ENCODE measurements at places on chromosomes 4 and X.

GRCh38 chr4:77349796-77350195 lies 192.8 kb downstream of the CCNG2 start:
- DNase-seq, result no peak

- no peak for DNase-seq
These were observed 22.2 kb downstream of the SATL1 start for GRCh38 chrX:85221361-85221760.

DNA sequence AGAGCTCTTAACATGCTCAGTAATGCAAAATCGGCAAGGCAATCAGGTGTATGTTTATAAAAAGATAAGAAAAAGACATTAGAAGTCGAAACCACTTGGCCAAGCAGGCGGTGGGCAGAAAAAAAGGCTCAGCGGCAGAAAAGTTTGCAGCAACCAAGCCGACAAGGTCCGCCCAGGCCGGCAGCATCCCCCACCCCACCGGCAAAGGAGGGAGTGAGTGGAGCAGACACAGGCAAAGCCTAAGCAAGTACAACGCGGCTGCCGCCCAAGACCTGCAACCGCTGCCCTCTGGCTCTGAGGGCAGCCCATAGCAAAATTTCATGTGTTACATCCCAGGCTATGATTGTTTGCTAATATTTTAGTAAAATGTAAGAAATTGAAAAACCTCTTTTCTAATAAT lies 125.4 kb upstream of the ZCCHC13 start:
- DNase-seq, result no peak

DNA sequence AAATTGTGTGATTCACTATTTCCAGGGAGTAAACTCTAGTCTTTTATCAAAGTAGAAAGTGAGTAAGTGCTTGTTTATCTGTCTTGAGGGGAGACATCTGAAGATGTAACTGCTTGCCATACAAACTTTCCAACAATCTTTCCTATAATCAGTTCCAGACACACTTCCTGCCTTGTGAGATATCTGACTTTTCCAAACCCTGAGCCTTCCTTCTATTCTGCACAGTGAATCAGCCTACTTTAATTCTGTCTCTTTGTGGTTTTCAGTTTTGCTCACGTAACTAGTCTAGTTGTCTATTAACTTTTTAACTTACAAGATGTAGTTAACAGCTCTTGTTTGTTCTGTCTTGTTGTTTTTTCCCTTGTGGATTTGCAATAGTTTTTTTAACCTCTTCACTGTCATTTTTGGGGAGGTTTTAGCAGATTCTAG lies 947.8 kb downstream of the C4orf33 start:
- DNase-seq, result no peak

DNA sequence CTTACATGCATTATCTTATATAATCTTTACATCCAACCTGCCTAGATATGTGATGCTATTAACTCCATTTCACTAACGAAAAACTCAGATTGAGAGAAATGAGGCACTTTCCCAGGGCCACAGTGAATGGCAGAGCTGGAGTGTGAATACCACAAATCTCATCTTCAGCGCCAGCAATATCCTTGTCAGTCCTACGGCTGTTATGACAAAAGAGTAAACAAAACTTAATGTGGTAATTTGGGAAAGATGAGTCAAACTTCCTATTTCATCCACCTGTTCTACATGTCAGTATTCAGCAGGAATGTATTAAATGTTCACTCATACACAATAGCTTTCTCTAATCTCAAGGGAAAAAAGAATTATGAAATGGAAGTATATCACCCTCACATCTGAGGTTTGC lies 56.9 kb downstream of the FAT1 start:
- DNase-seq, result no peak

GRCh38 chr4:92447255-92447905 lies 143.6 kb downstream of the GRID2 start:
- DNase-seq, result no peak

DNA sequence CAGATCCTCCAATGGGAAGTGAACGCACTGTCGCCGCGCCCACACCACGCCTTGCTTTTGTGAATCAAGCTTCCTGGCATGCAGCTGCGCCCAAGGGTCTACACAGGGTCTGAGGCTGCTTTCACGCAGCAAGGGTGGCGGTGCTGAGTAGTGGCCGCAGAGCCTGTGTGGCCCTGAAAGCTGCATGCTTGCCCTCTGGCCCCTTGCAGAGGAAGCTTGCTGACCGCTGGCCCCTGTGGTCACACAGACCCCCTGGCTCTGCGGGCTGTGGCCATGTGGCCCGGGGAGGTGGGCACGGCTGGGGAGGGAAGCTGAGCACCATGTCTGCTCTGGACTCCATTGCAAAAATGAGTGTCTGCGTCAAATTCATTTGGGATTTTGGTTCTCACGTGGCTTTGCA lies 8.8 kb downstream of the DOK7 start:
- DNase-seq, result no peak

- DNase-seq, result no peak
These were observed 61.2 kb downstream of the CPE start for GRCh38 chr4:165439981-165440380.

DNA sequence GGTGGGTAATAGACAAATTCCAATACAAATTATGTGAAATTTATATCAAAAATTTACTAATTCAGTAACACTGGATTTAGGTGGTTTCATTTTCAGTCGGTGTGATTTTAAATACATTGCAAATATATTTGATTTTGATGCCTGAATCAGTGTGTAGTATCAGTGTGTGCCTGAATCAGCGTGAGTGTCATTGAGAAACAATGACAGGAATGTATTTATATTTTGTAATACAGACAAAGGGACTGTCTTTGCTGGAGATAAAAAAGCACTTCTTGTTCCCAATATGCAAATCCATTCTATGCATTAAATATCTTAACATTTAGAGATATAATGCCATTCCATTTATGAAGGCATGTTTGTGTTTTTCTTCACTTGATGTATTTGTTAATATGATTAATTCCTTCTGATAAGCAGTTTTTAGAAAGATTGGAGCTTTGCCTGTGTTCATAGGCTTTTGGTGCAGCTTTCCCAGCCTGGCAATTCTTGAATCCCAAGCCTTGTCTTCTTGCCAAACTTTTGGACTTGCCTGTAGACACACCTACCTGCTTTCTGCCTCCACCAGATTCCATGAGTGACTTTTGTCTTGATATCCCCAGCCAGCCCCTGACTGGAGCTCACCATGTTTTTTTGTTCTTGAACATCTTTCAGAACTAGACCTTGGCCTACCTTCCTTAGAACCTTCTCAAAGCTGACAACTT lies 243.8 kb downstream of the ADGRL3 start:
- DNase-seq, result no peak

- no peak for DNase-seq
These were observed 210.7 kb upstream of the SLC7A11 start for GRCh38 chr4:138452826-138453225.

Data from NCI-H510A (cell line).